ENCODE measurements at places on chromosomes 1 and 21.

GRCh38 chr1:66984491-66984890 lies 59.7 kb downstream of the MIER1 start:
- DNase-seq = no peak

DNA sequence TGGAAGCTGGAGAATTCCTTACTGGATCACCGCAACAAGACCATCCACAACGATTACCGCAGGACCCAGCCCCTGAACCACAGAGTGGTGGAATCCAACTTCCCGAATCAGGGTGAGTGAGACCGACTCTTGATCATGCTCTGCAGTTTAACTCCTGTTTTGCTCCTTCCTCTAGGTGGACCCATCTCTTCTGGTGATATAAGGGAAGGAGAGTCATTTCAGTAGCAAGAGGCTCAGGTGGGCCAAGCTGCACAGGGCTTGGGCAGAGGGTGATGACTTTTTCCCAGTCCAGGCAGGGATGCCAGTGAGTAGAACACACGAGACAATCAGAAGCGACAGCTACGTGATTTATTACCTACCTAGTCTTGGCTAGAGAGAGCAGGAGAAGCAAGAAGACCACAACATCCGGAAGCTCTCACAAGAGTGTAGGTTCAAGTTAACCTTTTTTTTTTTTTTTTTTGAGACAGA lies 25.2 kb downstream of the CA6 start:
- no peak for DNase-seq

GRCh38 chr1:28329395-28330153 lies 734 bp downstream of the MED18 start:
- DNase-seq = no peak

GRCh38 chr1:150535511-150536287 lies 13.5 kb upstream of the ADAMTSL4 start:
- DNase-seq = no peak

DNA sequence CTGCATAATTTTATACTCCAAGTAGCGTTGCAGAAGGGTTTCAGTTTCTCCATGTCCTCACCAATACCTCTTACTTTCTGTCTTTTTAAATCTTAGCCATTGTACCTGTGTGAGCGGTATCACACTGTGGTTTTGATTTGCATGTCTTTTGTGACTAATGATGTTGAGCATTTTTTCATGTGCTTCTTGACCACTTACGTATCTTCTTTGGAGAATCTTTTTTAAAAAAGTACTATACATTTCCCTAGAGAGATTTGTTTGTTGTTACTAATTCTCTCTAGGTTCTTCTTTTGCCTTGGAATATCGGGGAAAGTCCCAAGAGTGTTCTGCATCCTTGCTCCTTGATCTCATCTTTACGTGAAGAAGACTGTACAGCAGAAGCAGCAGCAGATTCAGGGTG lies 81.8 kb upstream of the WARS2 start:
- no peak for DNase-seq

DNA sequence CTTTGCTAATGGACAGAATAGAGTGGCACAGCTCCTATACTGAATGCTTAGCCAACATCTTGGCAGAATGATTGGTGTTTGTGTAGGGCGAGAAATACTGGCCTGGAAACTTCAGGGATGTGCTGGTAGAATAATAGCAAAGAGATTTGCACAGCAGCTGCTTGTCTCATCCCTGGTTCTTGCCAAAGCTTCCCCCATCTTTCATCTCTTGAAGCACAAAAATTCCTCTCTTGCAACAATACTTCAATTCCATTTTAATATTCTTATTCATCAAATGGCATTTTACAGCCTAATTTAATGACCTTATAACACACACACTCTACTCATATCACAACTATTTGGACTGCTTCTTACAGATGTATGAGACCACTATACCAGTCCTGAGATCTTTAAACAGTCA lies 37.7 kb downstream of the LHX8 start:
- DNase-seq = no peak

DNA sequence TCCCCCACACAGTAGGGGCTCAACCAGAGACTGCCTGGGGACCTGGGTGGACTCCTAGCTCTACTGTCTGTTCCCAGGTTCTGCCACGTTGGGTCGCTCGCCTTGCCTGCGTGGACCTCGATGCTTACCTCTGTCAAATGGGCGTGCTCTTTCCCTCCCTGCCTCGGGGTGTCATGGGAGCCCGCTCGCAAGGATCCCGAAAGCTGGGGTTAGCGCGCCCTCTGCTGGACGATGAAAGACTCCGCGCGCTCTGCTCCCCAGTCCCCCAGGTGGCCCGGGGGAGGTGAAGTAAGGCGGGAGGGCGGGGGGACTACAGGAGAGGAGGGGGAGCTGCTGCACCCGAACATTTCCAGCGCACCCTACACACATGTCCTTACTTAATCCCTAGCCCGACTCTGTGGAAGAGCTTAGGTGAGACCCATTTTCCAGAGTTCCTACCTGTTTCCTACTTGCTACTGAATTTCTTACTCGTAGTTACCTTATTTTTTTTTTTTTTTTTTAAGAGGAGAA lies 2.3 kb upstream of the BSND start:
- peak; percentile 20 for DNase-seq

GRCh38 chr1:91124290-91124985 lies 102.6 kb upstream of the ZNF644 start:
- no peak for DNase-seq

Measured in globus pallidus (tissue), 1 donor.